ENCODE measurements at places on chromosomes 12 and 14. TPM values are rescaled to one million over a fixed set of nuclear protein-coding genes. Genes with fewer than 3 reads are reported as not detected.

The CLEC1B gene
- total RNA-seq: not detected

The HEBP1 gene
- 51.0 TPM for total RNA-seq

The NRIP2 gene
- not detected for total RNA-seq

The BCL11B gene
- total RNA-seq: 0.44 TPM

The GNB3 gene
- 1.5 TPM for total RNA-seq

The SIX1 gene
- 7.1 TPM for total RNA-seq

The CFAP54 gene
- total RNA-seq: 1.4 TPM

The ABCD4 gene
- 31.0 TPM for total RNA-seq

The GZMB gene
- total RNA-seq: not detected

The CCDC177 gene
- total RNA-seq: 0.04 TPM

The TGM1 gene
- 0.98 TPM for total RNA-seq

The DLK1 gene
- total RNA-seq: 0.32 TPM

The LRTM2 gene
- 0.05 TPM for total RNA-seq

The SLC16A7 gene
- total RNA-seq: 0.05 TPM

The JDP2 gene
- 33.3 TPM for total RNA-seq

The TPH2 gene
- total RNA-seq: not detected

The KRT86 gene
- 27.0 TPM for total RNA-seq

The GRIN2B gene
- total RNA-seq: 5.3 TPM

The LTBR gene
- 239 TPM for total RNA-seq

The GPRC5A gene
- 256 TPM for total RNA-seq

The GPR84 gene
- total RNA-seq: 0.09 TPM

The OASL gene
- total RNA-seq: 1.7 TPM

The SYNE3 gene
- 1.0 TPM for total RNA-seq

The ITGB7 gene
- total RNA-seq: 0.30 TPM

The DPY19L2 gene
- 1.6 TPM for total RNA-seq

The ARMH4 gene
- total RNA-seq: 0.71 TPM

The ACSS3 gene
- not detected for total RNA-seq

The PPHLN1 gene
- 47.6 TPM for total RNA-seq

The ERG28 gene
- total RNA-seq: 15.4 TPM

The CCDC184 gene
- 2.3 TPM for total RNA-seq

The CCDC196 gene
- total RNA-seq: not detected

The SLC7A8 gene
- total RNA-seq: 3.2 TPM

The PZP gene
- not detected for total RNA-seq

The ACOT4 gene
- 1.6 TPM for total RNA-seq

The KRT78 gene
- 0.20 TPM for total RNA-seq

The AQP6 gene
- total RNA-seq: 0.02 TPM

The TDRD9 gene
- total RNA-seq: 0.18 TPM

The BDKRB2 gene
- 1.1 TPM for total RNA-seq

The GCH1 gene
- 3.9 TPM for total RNA-seq

The SPIC gene
- not detected for total RNA-seq

The POU6F1 gene
- total RNA-seq: 2.3 TPM

The SOAT2 gene
- 0.26 TPM for total RNA-seq

The EMP1 gene
- 196 TPM for total RNA-seq

The OVCH1 gene
- total RNA-seq: not detected
